ENCODE measurements at places on chromosomes 7 and 10.
A peak's percentile ranks its signal among the peaks of the same experiment; 100 is the strongest.

GRCh38 chr10:117163954-117164548 is 26.0 kb upstream of the VAX1 start:
- DNase-seq = no peak

DNA sequence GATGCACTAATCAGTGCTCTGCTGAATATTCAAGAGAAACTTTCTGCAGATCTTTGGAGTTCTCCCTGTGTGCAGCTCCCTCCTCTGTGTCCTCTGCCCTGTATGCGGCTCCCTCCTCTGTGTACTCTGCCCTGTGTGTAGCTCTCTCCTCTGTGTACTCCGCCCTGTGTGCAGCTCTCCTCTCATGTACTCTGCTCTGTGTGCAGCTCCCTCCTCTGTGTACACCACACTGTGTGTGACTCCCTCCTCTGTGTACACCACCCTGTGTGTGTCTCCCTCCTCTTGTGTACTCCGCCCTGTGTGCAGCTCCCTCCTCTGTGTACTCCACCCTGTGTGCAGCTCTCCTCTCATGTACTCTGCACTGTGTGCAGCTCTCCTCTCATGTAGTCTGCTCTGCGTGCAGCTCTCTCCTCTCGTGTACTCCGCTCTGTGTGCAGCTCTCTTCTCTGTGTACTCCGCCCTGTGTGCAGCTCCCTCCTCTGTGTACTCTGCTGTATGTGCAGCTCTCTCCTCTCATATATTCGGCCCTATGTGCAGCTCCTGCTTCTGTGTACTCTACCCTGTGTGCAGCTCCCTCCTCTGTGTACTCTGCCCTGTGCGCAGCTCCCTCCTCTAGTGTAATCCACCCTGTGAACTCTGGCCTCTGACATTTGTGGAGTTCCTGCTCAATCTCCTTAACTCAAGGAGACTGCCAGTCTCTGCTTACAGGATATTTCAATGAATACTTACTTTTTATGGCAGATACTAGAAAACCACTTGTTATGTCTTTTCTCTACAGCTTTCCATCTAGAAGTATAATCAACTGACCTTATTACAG is 280.4 kb downstream of the GLRX3 start:
- no peak for DNase-seq

DNA sequence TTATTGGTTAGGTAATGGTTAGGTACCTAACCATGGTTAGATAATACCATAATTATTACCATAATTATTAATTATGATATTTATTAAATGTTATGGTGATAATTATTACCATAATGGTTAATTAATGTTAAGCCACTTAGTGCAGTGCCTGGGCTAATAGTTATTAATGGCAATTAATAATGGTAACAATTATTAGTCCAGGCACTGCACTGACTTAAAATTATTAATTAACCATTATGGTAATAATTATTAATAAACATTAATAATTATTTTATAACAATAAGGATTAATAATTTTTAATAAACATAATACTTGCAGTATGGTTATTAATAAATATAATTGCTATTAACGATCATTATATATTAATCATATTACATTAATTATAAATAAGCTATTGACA is 604.0 kb downstream of the CALN1 start:
- no peak for DNase-seq

DNA sequence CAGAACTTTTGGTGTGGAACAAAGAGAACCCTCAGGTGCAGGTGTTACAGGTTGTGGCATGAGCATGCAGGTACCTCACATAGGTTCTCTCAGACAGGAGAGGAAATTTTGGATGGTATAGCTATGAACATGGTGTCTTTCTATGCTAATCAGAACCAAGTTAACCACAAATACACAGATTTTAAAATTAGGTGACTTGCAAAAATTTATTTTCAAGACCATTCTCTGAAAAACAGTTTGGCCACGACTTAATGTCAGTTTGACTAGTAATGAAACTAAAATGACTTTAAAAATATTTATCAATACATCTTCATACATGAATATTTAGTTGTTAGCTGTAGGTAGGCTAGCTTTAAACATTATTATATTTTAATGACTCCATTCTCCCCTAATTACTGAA is 129.6 kb downstream of the SRI start:
- DNase-seq = no peak

GRCh38 chr10:113425541-113425951 is 127.3 kb upstream of the HABP2 start:
- DNase-seq = no peak

DNA sequence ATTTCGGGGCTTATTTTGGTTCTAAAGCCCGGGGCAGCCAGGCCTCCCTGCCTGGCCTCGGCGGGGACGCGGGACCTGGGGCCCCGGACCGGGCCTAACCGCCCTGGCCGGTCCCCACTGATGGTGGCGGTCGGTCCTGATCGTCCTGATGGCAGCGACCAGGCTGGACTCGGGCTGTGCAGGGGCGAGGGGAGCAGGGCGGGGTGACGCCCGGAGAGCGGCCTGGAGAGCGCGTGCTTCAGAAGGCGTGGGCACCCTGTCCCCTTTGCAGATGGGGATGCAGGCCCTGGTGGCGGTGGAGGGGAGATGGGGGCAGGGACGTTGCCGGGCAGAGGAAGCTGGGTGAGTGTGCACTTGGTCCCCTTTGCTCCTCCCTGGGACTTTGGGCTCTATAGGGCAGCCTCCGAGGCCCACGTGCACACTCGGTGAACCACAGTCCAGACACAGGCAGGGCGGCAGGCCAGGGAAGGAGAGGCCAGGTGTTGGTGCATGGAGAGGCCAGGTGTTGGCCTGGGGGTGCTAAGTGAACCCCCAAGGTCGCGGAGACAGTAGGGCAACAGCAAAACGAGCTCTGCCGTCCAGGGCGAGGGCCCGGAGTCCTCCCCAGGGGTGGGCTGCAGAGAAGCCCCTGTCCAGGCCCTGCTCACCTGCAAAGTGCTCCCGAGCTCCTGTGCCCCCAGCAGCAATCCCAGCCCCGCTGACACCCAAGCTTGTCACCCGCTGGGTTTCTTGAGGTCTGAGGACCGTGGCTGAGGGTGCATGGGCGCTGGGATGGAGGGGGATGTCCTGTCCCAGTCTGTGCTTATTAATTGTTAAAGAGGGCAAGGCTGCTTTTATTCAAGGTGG is 42.4 kb upstream of the FAM20C start:
- DNase-seq = no peak

GRCh38 chr10:84946904-84947303 is 618.5 kb downstream of the CCSER2 start:
- no peak for DNase-seq

DNA sequence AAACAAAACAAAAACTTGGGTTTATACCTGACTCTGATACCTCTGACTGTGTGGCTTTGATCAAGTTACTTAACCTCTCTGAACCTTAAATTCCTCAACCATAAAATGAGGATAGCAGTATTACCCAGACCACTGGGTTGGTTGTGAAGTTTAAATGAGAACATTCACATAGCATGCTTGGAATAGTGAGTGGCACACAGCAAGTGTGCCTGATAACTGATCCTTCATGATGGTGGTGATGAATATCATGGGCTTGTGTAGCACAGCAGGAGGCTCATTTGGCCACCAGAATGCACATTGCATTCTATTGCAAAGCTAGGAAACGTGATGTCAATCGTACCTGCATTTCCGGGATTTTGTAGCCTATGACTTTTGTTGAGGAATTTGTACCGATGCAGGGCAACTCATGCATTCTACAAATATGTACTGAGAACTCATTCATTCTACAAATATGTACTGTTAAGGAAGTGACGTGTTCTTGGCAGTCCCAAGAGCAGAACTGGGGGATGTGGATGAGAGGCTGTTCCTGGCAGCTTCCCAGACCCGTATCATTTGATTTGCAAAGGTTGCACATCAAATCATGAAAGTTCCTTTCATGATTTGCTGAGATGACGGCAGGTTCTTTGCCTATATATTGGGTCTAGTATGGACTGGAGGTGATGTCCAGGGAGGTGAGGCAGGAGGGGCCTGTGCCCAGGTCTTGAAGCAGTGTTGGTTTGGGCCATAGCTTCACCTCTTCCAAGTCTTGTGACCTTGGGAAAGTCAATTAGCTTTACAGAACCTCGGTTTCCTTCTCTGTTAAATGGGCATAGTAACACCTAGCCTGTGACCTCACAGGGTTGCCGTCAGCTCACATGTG is 94.6 kb upstream of the SMNDC1 start:
- peak; percentile 90 for DNase-seq

- no peak for DNase-seq
Observed at GRCh38 chr7:11648101-11648500, 183.9 kb downstream of the THSD7A start.

DNA sequence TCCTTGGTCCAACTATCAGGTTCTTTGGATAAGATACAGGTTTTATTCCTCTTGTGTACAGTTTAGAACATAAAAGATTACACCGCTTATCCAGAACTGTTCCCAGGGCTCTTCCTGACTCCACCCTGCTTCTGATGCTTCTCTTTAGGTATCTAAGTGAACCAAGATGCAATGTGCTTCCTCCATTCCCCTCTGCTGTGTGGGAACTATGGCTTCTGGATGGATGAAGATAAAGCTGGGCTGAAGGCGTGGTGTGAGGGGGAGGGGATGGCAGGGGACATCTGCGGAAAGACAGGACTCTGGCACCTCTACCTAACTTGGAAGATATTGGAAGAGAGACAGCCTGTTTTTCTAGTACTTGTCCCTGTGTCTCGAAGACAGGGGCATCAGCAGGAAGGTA is 209.9 kb upstream of the TBX20 start:
- no peak for DNase-seq

Data from HS-27A (cell line).